Tibial nerve (tissue), 4 donors: ENCODE measurements at places on chromosomes 12 and 14. TPM values are rescaled to one million over a fixed set of nuclear protein-coding genes. Genes with fewer than 3 reads are reported as not detected.

DNA sequence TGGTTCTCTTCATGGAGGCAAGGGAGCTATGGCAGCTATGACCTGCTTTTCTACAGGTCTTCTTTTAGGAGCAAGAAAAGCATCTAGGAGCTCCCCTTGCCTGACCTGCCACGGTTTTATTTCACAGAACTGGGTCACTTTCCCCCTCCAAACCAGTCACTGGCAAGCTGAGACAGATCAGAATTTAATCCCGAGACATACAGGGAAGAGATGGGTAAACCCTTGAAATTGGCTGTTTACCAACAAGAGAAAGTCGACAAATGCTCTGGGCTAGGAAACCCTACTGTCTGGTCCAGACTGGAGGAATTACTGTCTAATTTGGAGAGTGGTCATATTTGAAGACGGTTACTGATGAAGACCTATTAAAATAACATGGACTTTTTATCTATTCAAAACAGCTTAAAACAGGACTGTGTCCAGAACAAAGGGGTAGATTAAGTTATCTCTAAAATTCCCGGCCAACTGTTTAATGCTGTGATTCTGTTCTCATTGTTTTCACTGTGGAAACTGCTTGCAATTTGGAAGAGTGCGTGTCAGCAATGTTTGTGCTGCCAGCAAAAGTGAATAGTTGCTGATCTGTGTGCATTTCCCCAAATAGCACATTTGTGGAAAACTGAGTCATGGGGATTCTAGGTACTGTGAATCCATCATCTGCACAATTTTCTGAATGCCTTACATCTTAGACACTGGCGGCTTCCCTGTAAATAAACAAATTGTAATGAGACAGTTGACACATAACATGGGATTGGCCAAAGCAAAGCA, 73.4 kb upstream of the EEA1 start:
- no peak for DNase-seq

- DNase-seq, result no peak
Measured at GRCh38 chr12:66066137-66066928, 64.2 kb downstream of the LLPH start.

The NKX2-1 gene
- total RNA-seq, result not detected

DNA sequence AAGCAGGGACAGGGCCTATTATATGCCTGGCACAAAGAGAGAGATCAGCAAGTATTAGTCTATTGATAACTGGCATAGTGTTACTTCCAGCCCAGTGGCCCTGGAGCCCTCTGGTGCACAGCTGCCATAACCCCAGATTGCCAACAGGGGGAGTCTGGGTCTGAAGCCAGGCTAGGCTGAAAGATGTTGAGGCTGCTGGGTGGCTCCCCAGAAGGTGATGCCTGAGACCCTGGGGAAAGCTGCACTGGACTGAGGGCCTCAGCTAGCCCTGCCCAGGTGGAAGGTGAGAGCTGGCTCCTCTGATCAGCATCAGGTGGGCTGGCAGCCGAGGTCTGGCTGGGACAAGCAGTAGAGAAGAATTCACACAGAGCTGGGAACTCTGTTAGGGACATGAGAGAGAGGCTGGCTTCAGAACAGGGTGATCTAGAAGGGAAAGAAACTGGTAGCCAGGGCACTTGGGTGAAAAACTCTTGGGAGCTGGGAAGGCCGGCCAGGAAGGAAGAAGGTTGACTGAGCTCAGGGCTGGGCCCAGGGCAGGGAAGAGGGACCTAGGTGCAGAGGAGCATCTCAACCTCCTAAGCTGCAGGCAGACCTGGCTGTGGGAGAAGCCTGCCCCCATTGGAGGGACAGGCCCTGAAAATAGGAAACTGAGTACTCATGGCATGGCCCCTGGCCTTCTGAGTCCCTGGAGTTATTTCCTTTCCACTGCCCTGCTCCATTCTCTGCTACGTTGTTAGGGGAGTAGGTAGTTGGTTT, 3.9 kb downstream of the GZMH start:
- peak; percentile 14 for DNase-seq

GRCh38 chr12:3389986-3390385, 101.0 kb upstream of the PRMT8 start:
- no peak for DNase-seq

The MORN3 gene
- total RNA-seq, result not detected

- no peak for DNase-seq
Measured at GRCh38 chr12:15341371-15341770, 19.1 kb downstream of the PTPRO start.

The VTI1B gene
- total RNA-seq, result 105 TPM

The ANKS1B gene
- total RNA-seq, result 14.0 TPM
